ENCODE measurements at places on chromosomes 1 and 21. TPM values are rescaled to one million over a fixed set of nuclear protein-coding genes. Genes with fewer than 3 reads are reported as not detected.
A peak's percentile ranks its signal among the peaks of the same experiment; 100 is the strongest.

DNA sequence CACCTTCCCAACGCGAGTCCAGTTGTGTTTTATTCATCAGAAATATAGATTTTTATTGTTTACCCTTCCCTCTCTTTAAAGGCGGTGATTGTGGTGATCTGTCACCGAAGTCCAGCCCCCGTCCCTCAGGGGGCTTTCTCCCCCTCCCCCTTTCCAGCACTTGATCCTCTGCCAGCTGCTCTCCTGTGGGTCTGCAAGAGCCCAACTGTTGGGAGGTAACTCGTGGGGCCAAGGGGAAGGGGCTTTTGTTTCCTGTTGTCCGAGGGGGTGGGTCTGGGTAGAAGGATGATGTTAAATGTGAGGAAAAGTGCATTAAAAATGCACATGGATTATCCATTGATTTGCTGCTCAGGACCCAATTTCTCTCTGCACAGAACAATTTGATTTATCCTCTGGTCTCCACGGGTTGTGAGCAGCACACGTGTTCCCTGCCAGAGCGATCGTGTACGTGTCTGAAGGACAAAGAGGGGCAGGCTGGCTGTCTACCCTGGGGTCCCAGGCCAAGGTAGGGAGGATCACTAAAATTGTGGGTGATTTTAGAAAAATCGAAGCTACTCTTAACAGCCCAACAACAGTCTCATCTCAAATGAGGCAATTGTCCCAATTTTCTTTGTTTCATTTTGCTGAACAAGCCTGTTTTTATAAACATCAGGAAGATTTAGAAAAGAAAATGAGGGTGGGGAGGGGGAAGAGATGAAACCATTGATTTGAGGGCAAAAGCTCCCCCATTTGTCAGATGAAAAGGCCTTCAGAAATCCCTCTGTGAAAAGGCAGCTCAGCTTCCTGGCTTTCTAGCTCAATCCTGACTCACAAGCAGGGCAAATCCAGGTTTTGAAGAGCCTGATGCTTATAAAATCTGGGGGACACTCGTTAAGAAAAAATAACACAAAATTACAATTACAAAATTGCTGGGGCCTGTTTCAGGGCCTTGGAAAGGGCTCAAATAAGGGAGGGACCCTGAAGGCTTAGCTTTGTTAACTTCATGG lies 176.2 kb downstream of the RHOU start:
- H3K27me3 ChIP-seq, result peaks cover under 1% of the 10 kb centered on the region
- H3K27ac ChIP-seq, result no peak overlapping the region
- H3K36me3 ChIP-seq, result no peaks in the 10 kb centered on the region
- DNase-seq, result no peak
- no peaks in the 10 kb centered on the region for H3K4me1 ChIP-seq

DNA sequence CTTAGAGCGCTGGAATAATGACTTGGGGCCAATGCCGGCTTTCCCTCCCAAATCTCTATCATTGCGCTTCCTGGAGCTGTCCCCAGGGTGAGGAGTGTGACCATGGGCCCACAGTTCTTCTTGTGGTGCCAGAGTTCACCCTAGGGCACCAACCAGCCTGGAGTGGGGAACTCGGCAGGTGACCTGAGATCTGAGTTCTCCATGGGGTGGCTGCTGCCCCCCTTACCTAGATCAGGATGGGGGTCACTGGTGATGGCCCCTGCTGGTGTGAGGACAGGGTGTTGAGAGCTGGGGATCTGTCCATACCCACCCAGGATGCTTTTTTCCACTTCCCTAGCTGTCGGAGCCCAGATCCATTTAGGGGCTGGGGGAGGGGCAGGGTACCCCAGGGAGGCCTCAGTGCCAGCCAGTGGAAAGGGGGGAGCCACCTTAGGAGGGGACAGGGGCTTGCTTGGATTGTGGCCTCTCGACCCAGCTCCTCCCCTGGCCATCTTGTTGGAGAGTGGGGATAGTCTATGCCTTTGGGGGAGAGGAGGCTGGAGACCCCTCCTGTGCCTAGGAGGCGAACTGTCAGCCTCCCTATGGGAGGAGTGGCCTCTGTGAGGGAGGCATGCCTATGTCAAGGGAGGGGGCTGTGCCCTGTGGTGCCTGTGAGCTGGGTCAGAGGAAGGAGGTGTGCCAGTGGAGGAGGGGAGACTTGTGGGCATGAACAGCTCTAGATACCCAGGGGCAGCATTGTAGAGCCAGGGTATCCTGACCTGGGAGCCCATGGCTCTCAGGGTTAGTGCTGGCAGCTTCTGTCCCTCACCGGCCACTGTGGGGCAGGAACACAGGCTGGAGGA lies 1.7 kb downstream of the FOXO6 start:
- no peaks in the 10 kb centered on the region for H3K27me3 ChIP-seq
- no peak overlapping the region for H3K27ac ChIP-seq
- peaks cover 40% of the 10 kb centered on the region for H3K4me1 ChIP-seq

DNA sequence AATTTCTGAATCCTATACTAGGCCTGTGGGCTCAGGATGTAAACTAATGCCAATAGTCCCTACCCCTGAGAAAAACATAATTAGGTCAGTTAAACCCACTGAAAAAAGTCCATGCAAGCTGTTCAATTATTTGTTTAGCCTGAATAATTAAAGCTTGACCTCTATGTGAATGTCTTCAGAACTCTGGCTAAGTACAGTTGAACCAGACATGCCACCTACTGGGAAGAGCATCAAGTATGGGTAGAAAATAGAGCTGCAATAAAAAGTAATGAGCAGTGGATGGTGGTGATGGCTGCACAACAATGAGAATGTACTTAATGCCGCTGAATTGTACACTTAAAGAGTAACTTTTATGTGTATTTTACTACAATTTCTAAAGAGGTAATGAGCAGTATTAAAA lies 23.6 kb upstream of the SLC19A2 start:
- no peak overlapping the region for H3K27ac ChIP-seq
- DNase-seq, result no peak
- H3K4me3 ChIP-seq, result no peak overlapping the region

GRCh38 chr1:234994436-234995295 lies 134.0 kb downstream of the TOMM20 start:
- H3K27me3 ChIP-seq, result no peaks in the 10 kb centered on the region
- H3K27ac ChIP-seq, result no peak overlapping the region
- no peak overlapping the region for H3K4me3 ChIP-seq
- DNase-seq, result no peak

GRCh38 chr1:21267191-21268077 lies 22.8 kb downstream of the ECE1 start:
- H3K27ac ChIP-seq, result no peak overlapping the region
- peaks cover 16% of the 10 kb centered on the region for H3K4me1 ChIP-seq
- peaks cover 11% of the 10 kb centered on the region for H3K36me3 ChIP-seq
- H3K27me3 ChIP-seq, result no peaks in the 10 kb centered on the region

Gene TLCD4
- 12.1 TPM for total RNA-seq

DNA sequence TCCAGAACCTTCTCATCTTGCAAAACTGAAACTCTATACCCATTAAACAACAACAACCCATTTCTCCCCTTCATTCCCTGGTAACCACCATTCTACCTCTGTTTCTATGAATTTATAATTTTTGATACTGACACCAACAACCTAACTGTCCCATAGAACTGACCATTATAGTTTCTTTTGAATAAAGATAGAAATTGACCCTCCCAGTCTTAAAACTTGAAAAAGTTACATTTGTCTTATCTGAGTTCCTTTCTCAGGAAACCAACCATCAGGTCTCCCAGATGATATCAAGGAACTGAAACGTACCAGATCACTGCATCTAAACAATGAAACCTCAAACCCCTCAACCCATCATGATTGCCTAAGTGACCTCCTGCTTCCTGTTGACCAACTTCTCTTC lies 27.1 kb downstream of the RNF115 start:
- H3K4me1 ChIP-seq, result no peaks in the 10 kb centered on the region
- H3K27me3 ChIP-seq, result no peaks in the 10 kb centered on the region
- H3K27ac ChIP-seq, result no peak overlapping the region
- no peak overlapping the region for H3K4me3 ChIP-seq
- H3K36me3 ChIP-seq, result no peaks in the 10 kb centered on the region

Gene TINAGL1
- 57.9 TPM for total RNA-seq

Gene ABCG1
- total RNA-seq, result 1.6 TPM

Gene FCAMR
- not detected for total RNA-seq

- H3K36me3 ChIP-seq, result no peaks in the 10 kb centered on the region
- no peak for DNase-seq
Measured at GRCh38 chr1:89176971-89177370, 1.2 kb upstream of the GBP7 start.

DNA sequence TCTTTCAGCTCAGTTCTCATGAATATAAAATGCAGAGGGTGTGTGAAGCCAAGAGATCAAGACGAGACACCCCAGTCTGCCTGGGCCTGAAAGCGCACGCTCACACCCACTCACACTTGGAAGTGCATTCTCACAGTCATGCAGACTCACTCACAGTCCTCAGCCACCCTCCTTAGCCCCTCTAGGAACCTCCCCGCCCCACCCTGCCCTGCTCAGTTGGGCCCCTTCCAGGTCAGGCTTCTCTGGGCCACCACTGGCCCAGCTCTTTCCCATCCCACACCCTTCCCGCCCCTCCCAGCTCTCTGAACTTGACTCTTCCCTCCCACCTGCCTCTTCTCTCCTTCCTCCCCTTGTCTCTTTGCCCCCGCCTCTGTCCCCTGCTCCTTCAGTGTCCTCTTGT lies 93.8 kb downstream of the EPHB2 start:
- H3K36me3 ChIP-seq, result no peaks in the 10 kb centered on the region
- DNase-seq, result no peak
- H3K4me3 ChIP-seq, result no peak overlapping the region
- H3K4me1 ChIP-seq, result peaks cover 14% of the 10 kb centered on the region
- no peak overlapping the region for H3K27ac ChIP-seq

GRCh38 chr1:32988665-32989064 lies 24.1 kb upstream of the RNF19B start:
- H3K4me1 ChIP-seq, result peaks cover 51% of the 10 kb centered on the region
- H3K36me3 ChIP-seq, result no peaks in the 10 kb centered on the region
- peak overlapping the region; percentile 73 for H3K27ac ChIP-seq
- no peak for DNase-seq

GRCh38 chr1:37657620-37658412 lies 23.1 kb upstream of the RSPO1 start:
- H3K36me3 ChIP-seq, result no peaks in the 10 kb centered on the region
- H3K27me3 ChIP-seq, result no peaks in the 10 kb centered on the region
- no peak for DNase-seq
- no peak overlapping the region for H3K4me3 ChIP-seq
- no peaks in the 10 kb centered on the region for H3K4me1 ChIP-seq

- no peak overlapping the region for H3K4me3 ChIP-seq
- DNase-seq, result no peak
- no peaks in the 10 kb centered on the region for H3K36me3 ChIP-seq
- H3K27ac ChIP-seq, result no peak overlapping the region
Measured at GRCh38 chr1:44401256-44402228, 3.5 kb upstream of the RNF220 start.

GRCh38 chr1:217214551-217214950 lies 416.3 kb downstream of the GPATCH2 start:
- no peaks in the 10 kb centered on the region for H3K4me1 ChIP-seq
- no peaks in the 10 kb centered on the region for H3K27me3 ChIP-seq
- no peak for DNase-seq
- no peak overlapping the region for H3K4me3 ChIP-seq
- no peak overlapping the region for H3K27ac ChIP-seq
- no peaks in the 10 kb centered on the region for H3K36me3 ChIP-seq

Gene LMX1A
- not detected for total RNA-seq

DNA sequence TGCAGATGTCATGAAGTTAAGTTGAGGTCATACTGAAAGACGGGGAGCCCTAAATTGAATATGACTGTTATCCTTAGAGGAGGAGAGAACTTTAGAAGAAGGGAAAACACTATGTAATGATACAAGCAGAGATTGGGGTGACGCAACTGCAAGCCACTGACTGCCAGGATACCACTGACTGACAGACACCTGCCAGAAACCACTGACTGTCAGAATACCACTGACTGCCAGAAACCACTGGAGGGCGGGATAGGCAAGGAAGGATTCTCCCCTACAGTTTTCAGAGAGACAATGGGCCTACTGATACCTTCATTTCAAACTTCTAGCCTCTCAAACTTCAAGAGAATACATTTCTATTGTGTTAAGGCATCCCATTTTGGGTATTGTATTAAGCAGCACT lies 388.7 kb downstream of the USH2A start:
- H3K4me3 ChIP-seq, result no peak overlapping the region
- no peaks in the 10 kb centered on the region for H3K36me3 ChIP-seq
- DNase-seq, result no peak
- H3K27me3 ChIP-seq, result no peaks in the 10 kb centered on the region
- no peaks in the 10 kb centered on the region for H3K4me1 ChIP-seq

Gene CFAP126
- not detected for total RNA-seq

DNA sequence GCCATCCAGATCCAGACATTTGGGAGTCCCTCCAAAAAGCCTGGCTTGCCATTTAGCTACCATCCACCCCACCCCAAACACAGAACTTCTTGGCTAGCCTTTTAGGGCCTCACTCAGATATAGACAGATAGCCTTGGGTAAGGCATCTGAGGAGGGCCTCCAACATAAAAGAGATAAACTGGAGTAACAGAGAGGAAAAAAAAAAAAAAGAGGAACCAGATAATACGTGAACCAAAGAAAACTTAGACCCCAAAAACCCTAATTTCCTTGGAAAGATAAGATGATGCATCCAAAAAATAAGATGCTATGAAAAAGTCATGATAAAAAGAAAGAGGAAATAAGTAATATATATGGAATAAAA lies 19.8 kb upstream of the LSS start:
- H3K4me1 ChIP-seq, result no peaks in the 10 kb centered on the region
- no peaks in the 10 kb centered on the region for H3K27me3 ChIP-seq
- H3K27ac ChIP-seq, result no peak overlapping the region
- peaks cover 54% of the 10 kb centered on the region for H3K36me3 ChIP-seq
- H3K4me3 ChIP-seq, result no peak overlapping the region
- no peak for DNase-seq

Gene C1QA
- 0.91 TPM for total RNA-seq

DNA sequence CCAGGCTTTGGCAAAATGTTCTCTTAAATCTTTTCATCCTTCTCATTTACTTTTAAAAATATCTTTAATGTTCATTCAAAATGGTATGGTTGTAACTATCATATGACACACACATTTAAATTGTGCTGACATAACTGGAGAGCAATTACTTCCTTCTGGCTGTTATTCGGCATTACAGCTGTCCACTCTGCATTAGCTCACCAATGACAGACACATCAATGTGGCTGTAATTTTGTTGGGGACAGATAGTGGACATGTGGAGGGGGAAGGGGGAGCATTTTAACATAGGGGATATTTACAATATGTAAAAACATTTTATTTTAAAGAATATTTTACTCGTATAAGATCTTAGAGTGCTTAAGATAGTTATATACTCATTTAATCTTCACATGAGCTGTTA lies 319.8 kb downstream of the HMCN1 start:
- no peak for DNase-seq
- H3K27me3 ChIP-seq, result no peaks in the 10 kb centered on the region
- no peak overlapping the region for H3K27ac ChIP-seq
- H3K4me1 ChIP-seq, result no peaks in the 10 kb centered on the region

Gene CYP2J2
- 1.1 TPM for total RNA-seq

Gene PPCS
- 53.2 TPM for total RNA-seq

- H3K4me1 ChIP-seq, result 0 out of 2 replicates have a peak, but pooled peaks cover 2% of the 10 kb centered on the region
- H3K36me3 ChIP-seq, result no peaks in the 10 kb centered on the region
- H3K27me3 ChIP-seq, result no peaks in the 10 kb centered on the region
- no peak for DNase-seq
Measured at GRCh38 chr1:7645751-7646048, 125.4 kb upstream of the VAMP3 start.

- H3K27me3 ChIP-seq, result peaks cover 62% of the 10 kb centered on the region
- H3K36me3 ChIP-seq, result no peaks in the 10 kb centered on the region
Measured at GRCh38 chr1:157540852-157541251, 11.5 kb downstream of the FCRL5 start.
